ENCODE measurements at places on chromosomes 4 and X.

GRCh38 chrX:30373479-30373878 is 64.3 kb upstream of the NR0B1 start:
- DNase-seq, result no peak

DNA sequence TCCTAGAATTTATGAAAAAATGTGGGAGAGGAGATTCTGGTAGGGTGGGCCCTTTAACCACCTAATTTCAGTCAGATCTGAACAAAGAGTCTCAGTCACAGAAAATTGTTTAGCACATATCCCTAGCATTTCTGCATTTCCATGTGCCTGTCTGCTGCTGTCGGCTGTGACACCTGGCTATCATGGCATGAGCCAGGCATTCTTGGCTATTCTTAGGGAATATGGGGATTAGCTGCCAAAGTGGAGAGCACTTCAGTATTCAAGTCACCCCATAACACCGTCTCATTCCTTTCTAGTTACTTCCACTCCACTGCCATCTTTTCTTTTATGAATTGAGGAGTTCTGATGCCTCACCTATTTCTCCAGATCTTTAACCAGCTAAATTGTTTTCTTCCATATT is 211.5 kb downstream of the FRAS1 start:
- no peak for DNase-seq

DNA sequence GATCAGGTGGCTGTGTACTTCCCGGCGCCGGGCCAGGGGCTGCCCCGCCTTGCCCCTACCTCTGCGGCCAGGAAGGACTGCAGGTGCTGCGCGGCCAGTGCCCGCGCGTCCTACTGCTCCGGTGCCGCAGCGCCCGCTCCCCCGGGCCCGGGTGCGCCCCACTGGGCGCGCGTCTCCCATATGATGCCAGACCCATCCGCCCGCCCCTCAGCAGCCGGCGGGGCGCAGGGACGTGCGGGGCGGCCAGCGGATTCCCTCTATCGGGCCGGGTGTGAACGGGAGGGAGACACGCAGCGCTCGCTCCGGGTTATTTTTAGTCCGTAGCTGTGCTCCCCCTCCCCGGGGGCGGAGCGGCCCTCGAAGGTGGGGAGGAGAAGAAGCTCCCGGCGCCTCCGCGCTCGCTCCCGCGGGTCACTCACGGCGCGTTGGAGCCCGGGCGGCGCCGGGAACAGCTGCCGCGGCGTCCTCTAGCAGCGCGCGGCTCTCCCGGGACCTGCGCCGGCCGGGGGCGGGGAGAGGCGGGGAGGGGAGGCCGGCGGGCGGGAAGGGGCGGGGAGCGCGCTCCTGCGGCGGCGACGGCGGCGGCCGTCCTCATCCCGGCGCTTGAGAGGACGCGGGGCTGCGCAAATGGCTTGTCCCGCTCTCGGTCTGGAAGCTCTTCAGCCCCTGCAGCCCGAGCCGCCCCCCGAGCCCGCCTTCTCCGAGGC is 103.6 kb downstream of the UCHL1 start:
- DNase-seq, result no peak

- DNase-seq, result no peak
These were observed 28.7 kb downstream of the STAG2 start for GRCh38 chrX:123990169-123990568.

DNA sequence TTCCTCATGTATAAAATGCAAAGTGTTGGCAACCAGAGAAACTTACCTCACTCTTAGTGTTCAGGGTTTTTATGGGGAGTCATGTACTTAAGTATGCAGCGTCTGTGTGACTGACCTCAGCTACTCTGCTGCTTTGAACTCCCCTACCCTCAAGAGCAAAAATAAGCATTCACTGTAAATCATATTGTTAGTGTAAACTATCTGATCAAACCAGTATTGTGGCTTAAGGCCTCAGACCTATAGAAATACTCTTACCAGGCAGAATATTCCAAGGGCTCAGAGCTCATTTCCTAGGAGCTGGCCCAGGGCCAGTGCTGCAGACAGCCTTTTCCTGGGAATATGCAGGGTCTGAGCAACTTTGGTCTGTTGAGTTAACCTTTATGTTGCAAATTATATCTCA is 453.1 kb downstream of the CCSER1 start:
- DNase-seq, result no peak

DNA sequence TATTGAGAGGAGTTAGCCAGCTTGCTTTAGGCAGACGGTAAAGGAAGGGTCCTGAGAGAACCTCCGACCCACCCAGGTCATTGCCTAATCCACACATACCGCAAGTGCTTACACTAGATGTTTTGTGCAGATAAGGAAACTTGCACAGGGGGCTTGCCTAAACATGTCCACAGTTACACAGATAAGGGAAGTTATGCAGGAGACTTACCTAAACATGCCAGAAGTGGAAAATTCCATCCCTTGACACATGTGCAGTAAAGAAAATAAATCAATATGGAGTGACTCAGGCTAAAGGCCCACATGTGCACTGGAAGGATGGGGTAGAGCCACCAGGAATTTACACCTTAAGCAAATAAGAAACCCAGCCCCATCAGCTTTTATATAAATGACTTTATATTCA is 232.8 kb upstream of the HDX start:
- DNase-seq, result no peak

- DNase-seq, result no peak
These were observed at the start of gene BRS3 for GRCh38 chrX:136487647-136488046. Gene BRS3, plus strand, starts transcription at chrX:136487947. Its CDS starts 168 bp downstream, at chrX:136488115.

GRCh38 chr4:28966982-28967381 is 1753.2 kb upstream of the PCDH7 start:
- DNase-seq, result no peak

DNA sequence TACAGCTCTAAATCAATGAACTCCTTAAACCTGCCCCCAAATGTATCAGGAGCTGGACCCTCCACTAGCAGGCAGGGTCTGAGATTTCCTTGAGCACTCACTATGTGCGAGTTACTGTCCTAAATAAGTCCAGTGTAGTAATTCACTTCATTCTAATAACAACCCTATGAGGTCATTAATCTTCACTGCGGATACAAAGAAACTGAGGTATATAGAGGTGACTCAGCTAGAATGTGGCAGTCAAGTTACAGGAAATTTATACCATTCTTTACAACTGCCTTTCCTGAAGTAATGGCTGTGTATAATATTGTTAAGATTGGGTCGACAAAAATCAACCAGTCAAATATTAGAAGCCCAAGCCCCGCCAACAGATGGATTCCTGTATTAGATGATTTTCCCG is 473.9 kb upstream of the FTHL17 start:
- DNase-seq, result no peak

DNA sequence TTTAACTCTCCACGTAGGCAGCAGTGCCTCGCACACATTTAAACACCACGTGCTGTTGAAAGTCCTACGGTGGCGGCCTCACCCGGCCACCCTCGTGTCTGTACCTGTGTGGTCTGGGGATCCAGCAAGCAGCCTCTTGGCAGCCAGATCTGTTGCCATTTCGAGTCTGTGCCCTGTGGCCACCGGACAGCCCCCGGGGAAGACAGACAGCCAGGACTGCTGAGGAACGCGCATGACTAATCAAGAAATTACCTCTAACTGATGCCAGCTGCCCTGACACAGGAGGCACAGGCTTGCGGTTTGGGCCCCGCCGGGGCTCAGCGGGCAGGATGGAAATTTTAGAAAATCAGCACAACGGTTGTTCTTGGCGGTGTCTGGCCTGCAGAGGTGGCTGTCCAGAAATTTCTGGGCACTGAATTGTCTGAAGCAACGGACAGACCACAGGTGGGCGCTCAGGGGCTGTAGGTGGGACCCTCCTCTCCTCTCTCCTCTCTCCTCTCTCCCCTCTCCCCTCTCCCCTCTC is 15.6 kb upstream of the ASMTL start:
- DNase-seq, result no peak

- DNase-seq, result no peak
These were observed 69.9 kb downstream of the USP38 start for GRCh38 chr4:143254491-143255226.

DNA sequence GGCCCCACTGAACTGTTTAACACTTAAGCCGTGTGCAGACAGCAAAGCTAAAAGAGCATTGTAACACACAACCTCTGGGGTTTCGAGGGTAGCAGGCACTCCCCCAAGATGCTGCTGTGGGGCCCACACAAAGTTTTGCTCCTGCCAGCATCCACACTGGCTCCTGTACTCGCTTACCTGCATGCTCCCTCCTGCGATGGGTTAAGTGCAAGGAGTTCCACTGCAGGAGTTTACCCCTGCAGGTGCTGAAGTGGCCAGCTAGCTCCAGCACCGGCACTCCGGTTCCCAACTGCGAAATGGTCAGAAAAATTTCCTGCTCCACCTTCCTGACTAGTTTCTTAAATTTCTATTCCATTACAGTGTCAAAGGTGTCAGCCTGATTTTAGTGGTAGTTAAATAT is 443.5 kb downstream of the PCDH10 start:
- DNase-seq, result no peak

DNA sequence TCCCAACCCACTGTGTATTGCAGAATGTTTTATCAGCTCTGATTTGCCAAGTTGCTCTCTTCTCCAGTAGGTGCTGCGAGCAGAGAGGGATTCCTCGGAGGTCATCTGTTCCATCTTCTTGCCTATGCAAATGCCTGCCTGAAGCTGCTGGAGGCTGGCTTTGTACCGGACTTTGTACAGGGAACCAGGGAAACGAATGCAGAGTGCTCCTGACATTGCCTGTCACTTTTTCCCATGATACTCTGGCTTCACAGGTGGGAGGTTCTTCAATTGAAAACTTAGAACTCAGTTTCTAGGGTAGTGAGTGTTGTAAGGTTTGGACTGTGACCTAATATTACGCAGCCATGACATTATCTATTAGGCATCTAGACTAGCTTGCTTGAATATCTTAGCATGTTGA is 24.9 kb downstream of the AR start:
- no peak for DNase-seq

GRCh38 chr4:123555233-123555806 is 158.7 kb downstream of the SPRY1 start:
- DNase-seq, result no peak

GRCh38 chr4:76712564-76712963 is 185.4 kb downstream of the SOWAHB start:
- no peak for DNase-seq

DNA sequence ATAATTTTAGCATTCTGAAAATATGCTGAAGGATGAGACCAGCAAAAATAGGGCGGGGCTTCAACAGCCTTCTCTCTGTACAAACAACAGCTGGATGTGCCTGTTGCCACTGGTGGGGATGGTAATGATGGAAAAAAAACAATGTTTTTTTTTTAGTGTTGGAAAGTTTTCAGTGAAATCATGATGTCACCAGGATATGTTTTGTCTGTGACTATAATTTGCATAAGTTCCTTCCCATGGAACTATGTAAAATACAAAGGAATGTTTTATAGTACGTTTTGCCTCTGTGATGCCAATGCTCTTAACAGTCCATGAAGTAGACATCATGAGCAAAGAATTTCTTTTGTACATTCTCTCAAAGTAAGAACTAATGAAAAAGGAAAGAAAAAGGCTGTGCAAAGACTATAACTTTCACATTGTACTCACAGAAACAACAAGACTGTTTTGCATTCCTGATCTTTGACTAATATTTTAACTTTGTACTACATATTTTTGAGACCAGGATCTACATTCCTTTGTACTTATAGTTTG is 589.7 kb downstream of the SPRY1 start:
- no peak for DNase-seq

DNA sequence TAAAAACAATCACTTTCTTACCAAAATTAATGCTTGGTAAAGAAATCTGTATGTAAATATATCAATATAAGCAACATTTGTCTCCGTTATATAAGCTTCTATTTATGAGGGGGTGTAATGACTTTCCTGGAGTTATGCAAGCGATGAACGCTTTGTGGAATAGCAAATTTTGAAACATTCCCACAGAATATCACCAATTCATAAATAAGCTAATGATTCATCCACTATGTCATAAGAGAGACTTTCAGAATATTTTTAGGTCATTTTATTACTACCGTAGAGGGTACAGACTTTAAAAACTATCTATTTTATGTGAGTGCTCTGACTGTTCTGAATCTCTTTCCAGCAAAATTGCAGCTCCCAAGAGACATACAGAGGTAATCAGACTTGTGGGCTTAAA is 179.5 kb upstream of the FTHL17 start:
- no peak for DNase-seq

- no peak for DNase-seq
These were observed 109.2 kb downstream of the PSAPL1 start for GRCh38 chr4:7325541-7325940.

GRCh38 chrX:47190445-47191269 is 3.0 kb upstream of the UBA1 start:
- peak; percentile 86 for DNase-seq

DNA sequence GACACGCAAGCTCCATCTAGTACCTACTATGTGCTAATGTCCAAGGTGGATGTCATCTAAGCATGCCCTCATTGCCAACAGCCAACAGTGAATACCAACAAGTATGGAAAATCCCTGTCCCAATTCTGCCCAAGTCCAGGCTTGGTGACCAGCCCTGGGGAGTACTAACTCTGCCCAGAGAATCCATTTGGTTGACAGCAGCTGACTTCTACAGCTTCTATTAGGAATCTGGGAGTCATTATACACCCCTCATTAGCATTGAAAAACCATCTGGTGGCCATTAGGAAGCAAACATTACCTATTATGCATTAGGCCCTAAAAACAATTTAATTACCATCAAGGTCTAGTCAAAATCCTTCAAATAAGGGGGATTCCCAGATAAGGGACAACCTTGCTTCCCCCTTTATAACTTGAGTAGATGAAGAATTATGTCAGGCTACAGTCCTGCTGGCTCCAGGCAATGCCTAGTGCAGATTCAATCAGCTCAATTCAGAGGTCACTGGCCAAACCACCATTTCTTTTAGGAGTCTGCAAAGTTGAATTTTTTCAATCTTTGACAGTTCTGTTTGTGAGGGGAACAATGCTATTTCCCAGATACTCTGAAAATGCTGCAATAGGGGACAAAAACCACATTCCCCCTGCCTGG is 228.0 kb upstream of the LDB2 start:
- DNase-seq, result no peak

GRCh38 chr4:142900622-142901021 is 54.5 kb upstream of the INPP4B start:
- DNase-seq, result no peak

GRCh38 chr4:8285976-8286718 is 16.6 kb downstream of the HTRA3 start:
- no peak for DNase-seq

GRCh38 chr4:155426953-155427352 is 50.2 kb upstream of the MAP9 start:
- no peak for DNase-seq

GRCh38 chrX:11886745-11887144 is 128.7 kb downstream of the MSL3 start:
- no peak for DNase-seq

DNA sequence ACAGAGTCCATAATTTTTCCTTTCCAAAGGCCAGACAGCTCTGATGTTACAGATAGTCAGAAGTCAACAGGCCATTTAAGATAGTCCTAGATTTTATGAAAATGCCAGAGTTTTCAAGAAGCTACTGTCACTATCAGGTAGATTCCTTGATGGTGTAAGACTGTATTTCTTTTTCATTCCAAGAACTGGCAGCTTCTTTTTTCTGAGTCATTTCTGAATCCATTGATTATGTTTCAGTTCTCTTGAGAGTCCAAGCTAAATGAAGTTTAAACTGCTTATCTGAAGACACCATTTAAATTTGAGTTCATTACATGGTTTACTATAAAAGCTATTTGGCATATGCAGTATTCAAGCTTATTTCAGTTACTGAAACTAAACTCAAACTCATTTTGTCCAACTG is 44.6 kb downstream of the RASSF6 start:
- DNase-seq, result no peak

Data from GM12864 (cell line).